ENCODE measurements at places on chromosomes 12 and 14.

GRCh38 chr12:65602253-65602609 is 222.1 kb upstream of the HMGA2 start:
- DNase-seq, result no peak

DNA sequence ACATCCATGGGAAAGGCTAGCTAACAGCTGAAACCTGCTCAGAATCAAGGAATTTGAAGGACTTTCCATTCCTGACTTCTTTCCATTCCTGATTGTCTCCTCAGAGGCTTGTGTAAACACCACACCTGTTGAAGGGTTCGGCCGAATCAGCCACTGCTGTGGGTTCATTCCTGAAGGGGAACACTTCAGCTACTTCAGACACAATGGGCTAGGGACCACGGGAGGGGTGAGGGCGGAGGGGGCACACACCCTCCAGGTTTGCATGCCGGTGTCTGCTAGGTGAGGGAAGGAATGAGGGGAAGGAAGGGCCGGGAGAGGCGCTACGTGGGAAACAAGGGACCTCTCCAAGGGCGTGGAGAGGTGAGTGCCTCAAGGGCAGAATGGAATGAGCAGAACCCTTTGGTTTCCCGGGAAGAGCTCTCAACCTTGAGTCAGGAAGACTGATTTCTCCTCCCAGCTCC is 1.3 kb downstream of the GPRC5A start:
- no peak for DNase-seq

- no peak for DNase-seq
Measured at GRCh38 chr14:90760078-90760444, 56.2 kb downstream of the TTC7B start.

GRCh38 chr12:11347810-11348209 is 37.6 kb upstream of the PRB4 start:
- no peak for DNase-seq

GRCh38 chr14:76564471-76565422 is 188.8 kb downstream of the ESRRB start:
- DNase-seq, result no peak

GRCh38 chr12:71269281-71269598 is 111.4 kb upstream of the TSPAN8 start:
- DNase-seq, result no peak

DNA sequence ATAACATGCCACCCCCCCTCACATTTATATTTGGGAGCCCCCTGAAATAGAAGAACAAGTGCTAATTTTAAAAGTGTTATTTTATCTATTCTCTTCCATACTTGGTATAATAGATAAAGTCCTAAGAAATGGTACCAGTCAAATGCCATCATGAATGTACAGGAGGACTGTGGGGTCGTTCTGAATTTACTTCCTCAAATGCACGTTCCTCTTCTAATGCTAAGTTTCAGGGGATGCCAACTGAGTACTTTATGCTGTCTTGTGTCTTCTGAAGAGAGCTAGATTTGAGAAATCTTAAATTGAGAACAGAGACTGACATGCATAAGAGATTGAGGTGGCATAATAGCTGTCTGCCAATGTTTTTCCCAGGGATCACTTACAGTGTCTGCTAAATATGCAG is 59.0 kb downstream of the CFAP54 start:
- DNase-seq, result no peak
